ENCODE measurements at places on chromosomes 6 and 20. TPM values are rescaled to one million over a fixed set of nuclear protein-coding genes. Genes with fewer than 3 reads are reported as not detected.
A peak's percentile ranks its signal among the peaks of the same experiment; 100 is the strongest.

- no peak overlapping the region for H3K27ac ChIP-seq
- DNase-seq, result no peak
- H3K27me3 ChIP-seq, result peaks cover 57% of the 10 kb centered on the region
- no peaks in the 10 kb centered on the region for H3K36me3 ChIP-seq
- peak overlapping the region; percentile 57 for H3K4me3 ChIP-seq
- H3K4me1 ChIP-seq, result peaks cover 29% of the 10 kb centered on the region
Observed at GRCh38 chr6:28523241-28523622, 2.4 kb upstream of the GPX5 start.

GRCh38 chr6:168195712-168196111 is 116.7 kb upstream of the FRMD1 start:
- DNase-seq, result no peak
- H3K27me3 ChIP-seq, result no peaks in the 10 kb centered on the region
- no peaks in the 10 kb centered on the region for H3K36me3 ChIP-seq
- no peak overlapping the region for H3K27ac ChIP-seq
- no peak overlapping the region for H3K4me3 ChIP-seq

- no peak for DNase-seq
- H3K27me3 ChIP-seq, result peaks cover 42% of the 10 kb centered on the region
- no peak overlapping the region for H3K4me3 ChIP-seq
- no peaks in the 10 kb centered on the region for H3K36me3 ChIP-seq
- H3K4me1 ChIP-seq, result peaks cover 17% of the 10 kb centered on the region
Observed at GRCh38 chr6:138110229-138110628, 3.0 kb upstream of the PERP start.

GRCh38 chr6:53112871-53113270 is 35.8 kb downstream of the GCM1 start:
- no peaks in the 10 kb centered on the region for H3K36me3 ChIP-seq
- H3K27ac ChIP-seq, result peak overlapping the region; percentile 44
- H3K4me1 ChIP-seq, result peaks cover 21% of the 10 kb centered on the region
- DNase-seq, result no peak

DNA sequence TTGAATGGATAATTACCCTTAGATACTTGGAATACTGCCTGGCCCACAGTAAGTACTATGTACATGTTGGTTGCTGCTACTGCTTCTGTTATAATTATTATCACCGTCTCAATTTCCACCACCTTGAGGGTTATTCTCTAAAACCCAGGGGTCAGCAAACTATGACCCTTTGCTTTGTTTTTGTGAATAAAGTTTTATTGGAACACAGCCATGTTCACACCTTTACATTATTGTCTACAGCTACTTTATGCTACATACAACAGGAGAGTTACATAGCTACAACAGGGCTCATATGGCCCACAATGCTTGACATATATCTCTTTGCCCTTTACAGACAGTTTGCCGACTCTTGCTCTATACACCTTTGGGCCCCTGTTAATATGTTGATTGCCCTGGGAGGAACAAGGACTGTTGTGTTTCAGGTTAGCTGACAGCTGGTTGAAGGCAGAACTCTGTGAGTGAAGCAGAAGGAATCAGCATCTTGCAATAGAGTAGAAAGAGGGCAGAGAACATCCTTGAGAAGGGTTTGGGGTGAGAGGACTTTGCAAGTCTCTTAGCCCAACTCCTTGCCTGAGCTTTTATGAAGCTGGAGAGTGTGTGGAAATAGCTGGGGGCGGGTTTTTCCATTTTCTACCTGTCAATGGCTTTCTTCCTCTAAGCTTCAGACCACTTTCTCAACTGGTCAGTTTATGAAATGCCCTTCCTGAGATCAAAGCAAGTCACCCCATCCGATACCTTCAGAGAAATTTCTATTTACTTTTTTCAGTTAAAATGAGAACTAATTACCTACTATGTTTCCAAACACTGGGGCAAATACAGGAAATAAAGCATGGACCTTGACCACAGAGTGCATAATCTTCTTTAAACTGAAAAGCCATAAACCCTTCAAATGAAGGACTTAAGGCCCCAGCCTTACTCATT is 3.5 kb upstream of the MEP1A start:
- no peaks in the 10 kb centered on the region for H3K36me3 ChIP-seq
- peaks cover 1% of the 10 kb centered on the region for H3K27me3 ChIP-seq
- no peak overlapping the region for H3K4me3 ChIP-seq
- no peak for DNase-seq

GRCh38 chr6:134363323-134364039 is 45.6 kb upstream of the SGK1 start:
- H3K27ac ChIP-seq, result no peak overlapping the region
- H3K36me3 ChIP-seq, result peaks cover 1% of the 10 kb centered on the region
- H3K4me3 ChIP-seq, result no peak overlapping the region
- no peaks in the 10 kb centered on the region for H3K27me3 ChIP-seq
- no peaks in the 10 kb centered on the region for H3K4me1 ChIP-seq

DNA sequence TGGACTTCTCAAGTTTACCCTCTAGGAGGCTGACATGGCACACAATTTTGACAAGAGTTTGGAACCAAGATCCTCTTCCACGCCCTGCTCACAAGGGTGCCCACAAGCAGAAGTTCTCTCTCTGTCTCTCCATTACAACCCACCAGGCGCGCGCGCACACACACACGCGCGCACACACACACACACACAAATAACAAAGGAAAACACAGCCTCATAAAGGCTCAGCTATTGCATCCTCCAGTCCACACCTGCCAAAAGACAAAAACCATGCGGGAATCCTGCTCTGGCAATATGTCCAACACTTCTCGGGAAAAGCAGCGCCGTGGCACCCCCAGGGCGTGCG is 870 bp downstream of the PAK5 start:
- H3K27ac ChIP-seq, result no peak overlapping the region
- no peaks in the 10 kb centered on the region for H3K36me3 ChIP-seq
- no peaks in the 10 kb centered on the region for H3K4me1 ChIP-seq
- no peak for DNase-seq
- peaks cover 21% of the 10 kb centered on the region for H3K27me3 ChIP-seq

DNA sequence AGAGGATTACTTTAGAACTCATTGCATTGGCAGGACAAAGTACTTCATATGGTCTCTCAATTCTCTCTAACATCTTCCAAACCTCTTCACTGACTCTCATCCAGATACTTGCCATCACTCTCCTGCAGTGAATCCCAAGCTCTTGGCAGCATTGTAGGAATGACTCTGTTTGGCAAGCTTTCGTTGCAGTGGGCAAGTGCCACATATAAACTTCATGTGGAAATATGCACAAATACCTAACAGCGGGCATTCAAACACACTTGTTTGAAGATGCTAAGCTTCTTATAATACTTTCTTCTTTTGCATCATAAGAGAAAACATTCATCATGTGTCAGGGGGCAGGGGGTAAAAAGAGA is 86.2 kb upstream of the F13A1 start:
- no peak overlapping the region for H3K27ac ChIP-seq
- peaks cover 3% of the 10 kb centered on the region for H3K27me3 ChIP-seq
- no peak overlapping the region for H3K4me3 ChIP-seq
- no peaks in the 10 kb centered on the region for H3K4me1 ChIP-seq
- DNase-seq, result no peak
- no peaks in the 10 kb centered on the region for H3K36me3 ChIP-seq

DNA sequence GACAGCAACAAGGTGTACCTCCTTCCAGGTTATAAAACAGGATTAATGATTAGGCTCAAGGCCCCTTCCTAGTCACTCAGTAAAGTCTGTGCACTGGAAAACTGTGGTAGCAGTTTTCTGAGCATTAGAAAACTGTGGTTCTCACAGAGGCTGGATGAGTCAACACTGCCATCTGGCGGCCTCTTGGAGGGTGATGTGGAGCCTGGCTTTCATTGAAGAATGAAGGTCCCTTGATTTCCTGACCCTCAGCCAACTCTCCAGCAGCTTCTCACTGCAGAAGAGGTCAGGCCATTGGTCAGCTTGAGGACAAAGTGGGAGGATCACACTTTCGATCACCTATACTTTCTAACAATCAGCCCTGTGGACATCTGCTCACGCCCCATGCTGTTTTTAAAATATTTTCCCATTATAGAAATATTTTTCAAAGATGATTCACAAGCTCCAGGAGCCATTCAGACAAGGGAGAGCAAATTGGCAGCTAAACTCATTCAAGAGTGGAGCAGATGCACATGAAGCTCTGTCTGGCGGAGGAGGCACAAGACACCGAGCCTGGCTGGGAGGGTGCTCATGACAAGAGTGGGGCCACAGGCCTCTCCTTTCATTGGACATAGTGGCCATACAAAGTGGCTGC is 23.2 kb downstream of the PSMB1 start:
- DNase-seq, result peak; percentile 66
- no peak overlapping the region for H3K4me3 ChIP-seq
- H3K27ac ChIP-seq, result no peak overlapping the region
- H3K27me3 ChIP-seq, result peaks cover 3% of the 10 kb centered on the region
- peaks cover 9% of the 10 kb centered on the region for H3K4me1 ChIP-seq

ZBP1 gene
- 27.5 TPM for total RNA-seq

PLA2G7 gene
- total RNA-seq, result 9.6 TPM

CLPSL2 gene
- not detected for total RNA-seq

SGK2 gene
- 0.48 TPM for total RNA-seq

PRKN gene
- 1.5 TPM for total RNA-seq

Measured in activated naive CD8-positive, alpha-beta T cell treated with anti-CD3 and anti-CD28 coated beads, Interleukin-2, amount 10 ng/mL, durations not matched to agents 7 days and 5 days (primary cell).